Endothelial cell (in vitro differentiated cells): ENCODE measurements at places on chromosomes 7 and 10.

DNA sequence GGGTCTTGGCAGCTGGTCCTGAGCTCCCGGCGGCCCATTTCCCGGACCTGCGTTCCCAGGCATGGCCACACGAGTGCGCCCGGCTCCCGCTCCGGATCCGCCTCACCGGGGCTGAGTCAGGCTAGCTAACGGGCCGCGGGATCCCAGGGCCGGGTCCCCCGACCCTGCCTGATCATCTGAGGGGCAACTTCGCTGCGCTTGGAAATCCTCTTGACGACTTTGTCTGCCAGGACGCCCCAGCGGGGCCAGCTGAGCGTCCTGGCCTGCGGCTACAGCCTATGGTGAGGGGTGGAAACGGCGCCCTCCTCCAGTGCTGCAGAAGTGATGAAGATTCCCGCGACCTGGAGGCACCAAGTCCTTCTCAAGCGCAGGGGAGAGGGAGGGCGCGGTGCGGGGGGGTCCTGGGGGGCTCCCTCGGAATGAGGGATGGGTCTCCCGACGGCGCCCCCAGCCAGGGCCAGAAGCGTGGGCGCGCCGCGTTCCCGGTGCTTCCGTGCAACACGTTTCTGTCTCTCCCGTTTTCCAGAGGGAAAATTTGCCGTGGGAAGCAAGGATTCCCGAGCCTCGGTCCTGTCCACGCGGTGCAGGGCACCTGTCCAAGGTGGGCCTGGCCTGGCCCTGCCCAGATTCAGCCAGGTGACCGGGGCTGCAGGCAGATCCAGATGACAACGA is 212.4 kb downstream of the CCSER2 start:
- peak; percentile 89 for DNase-seq

DNA sequence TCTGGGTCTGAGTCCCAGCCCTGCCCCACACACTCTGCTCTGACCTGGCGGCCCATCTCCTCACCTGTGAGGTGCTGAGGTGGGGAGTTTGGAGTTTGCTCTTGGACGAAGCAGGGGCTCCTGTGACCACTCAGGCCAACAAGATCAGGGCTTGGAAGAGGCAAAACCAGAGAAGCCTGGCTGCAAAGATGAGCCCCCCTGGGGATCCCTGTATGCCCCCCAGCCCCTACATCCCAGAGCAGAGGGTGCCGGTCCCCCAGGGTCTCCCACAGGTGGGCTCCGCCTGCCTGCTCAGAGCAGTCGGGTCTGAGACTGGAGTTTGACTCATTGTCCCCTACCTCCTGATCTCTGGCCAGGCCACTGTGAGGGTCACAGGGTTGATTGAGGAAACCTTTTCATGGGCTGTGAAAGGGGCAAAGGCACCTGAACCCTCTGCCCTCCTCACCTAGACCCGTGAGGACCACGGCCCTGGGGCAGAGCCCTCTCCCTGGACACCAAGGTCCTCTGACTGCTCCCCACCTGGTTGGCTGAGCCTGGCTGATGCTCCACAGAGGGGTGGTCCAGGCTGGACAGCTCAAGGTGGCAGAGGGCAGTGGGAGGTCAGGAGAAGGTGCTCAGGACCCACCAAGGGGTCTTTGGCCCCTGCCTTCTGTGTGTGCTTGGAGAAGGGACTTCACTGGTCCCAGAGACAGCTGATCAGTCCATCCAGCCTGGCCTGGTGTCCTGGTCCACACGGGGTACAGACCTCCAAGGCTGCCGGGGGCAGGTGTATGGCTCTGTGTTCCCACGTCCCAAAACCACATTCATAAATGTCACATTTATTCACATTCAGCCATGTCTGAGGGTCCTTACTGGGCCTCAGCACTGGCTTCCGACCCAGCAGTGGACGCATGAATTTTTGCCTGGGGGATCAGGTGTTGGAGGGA is 9.1 kb upstream of the SCART1 start:
- DNase-seq, result no peak

- DNase-seq, result peak; percentile 37
Measured at GRCh38 chr10:17872191-17873091, 63.3 kb downstream of the MRC1 start.

DNA sequence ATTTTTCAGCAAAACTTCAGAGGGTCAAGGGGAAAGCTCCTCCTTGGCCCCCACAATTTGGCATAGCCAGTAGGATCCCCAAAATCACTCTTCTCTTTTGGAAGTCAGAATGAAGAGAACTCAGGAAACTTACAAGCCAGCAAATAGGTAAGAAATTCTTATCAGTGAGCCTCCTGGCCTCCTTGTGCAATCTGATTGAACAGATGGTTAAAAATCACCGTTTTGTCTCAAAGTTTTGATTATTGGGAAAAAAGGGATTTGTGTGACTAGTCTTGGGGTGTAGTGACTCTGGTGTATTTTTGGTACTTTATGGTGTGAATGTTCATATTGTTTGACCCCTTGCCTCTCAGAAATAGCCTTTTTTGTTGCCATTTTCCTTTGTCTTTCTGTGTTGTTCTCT is 56.2 kb downstream of the HTR7 start:
- no peak for DNase-seq

- no peak for DNase-seq
Measured at GRCh38 chr7:84002348-84002747, 192.2 kb downstream of the SEMA3A start.

DNA sequence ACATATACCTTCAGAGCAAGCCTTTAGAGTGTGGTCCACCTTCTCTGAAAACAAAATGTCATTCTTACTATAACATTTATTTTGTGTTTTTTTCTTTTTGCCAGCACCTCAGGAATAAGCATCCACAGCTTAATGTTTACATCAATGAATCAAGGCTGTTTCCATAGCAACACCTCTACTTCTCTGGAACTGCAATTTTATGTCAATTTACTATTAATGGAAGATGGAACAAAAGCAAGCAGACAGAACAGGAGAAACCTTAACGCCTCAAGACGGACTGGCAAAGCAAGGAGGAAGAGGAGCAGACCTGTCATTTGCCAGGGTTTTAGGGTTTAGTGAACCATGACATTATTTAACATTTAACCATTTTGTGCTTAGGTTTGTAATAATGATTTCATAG is 63.1 kb downstream of the PRR15 start:
- no peak for DNase-seq

DNA sequence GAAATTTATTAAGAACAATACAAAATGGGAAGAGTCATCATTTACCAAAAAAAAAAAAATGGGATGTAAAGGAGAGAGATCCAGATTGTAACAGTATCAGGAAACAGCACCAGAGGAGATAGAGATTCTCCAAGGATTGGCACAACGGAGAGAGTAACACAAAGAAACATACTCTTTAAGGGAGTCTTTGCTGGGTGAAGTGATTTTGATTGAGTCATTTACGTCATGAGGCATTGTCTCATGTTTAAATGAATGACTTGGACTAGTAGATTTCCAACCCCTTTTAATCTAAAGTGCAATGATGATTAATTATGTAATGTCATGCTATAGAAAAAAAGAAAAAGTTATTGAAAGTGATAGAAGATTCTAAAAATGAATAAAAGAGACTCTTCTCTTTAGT is 68.8 kb downstream of the ITGB8 start:
- DNase-seq, result no peak

- no peak for DNase-seq
Measured at GRCh38 chr10:48895803-48896195, 43.8 kb downstream of the LRRC18 start.

GRCh38 chr10:96228408-96228994 is 42.9 kb downstream of the BLNK start:
- DNase-seq, result no peak

DNA sequence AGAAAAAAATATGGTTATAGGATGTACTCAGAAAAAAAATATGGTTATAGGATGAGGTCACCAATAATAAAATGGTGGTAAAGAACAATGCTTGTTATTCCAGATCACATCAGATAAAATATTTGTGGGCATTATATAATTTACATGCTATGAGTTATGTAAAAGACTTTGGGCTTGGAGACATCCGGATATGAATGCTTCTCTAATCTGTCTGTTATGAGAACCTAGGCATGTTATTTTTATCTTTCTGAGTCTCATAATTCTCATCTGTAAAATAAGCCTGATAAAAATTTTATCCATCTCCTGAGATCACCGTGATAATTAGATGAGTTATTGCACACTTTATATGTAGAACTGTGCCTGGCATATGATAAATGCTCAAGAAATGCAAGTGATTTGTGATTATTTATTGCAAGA is 37.8 kb downstream of the DKK1 start:
- DNase-seq, result no peak

GRCh38 chr7:153887749-153888569 is 164.2 kb upstream of the DPP6 start:
- peak; percentile 5 for DNase-seq

DNA sequence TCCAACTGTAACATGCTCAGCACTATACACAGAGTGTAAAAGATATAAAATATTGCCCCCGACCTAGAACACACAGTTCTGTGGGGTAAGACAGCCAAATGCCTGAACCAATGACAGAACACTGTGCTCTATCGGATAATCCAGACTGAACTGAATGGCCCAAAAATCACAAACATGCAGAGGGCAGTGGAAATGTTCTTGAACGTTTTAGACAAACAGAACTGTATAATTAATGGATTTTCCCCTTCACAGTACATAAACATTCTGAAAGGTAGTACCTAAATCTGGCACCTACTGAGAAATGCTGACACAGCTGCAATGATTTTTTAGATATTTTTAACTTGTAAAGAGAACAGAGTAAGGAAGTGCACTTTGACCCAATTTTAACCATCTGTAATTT is 33.4 kb downstream of the PARD3 start:
- DNase-seq, result no peak
